Stimulated activated CD4-positive, alpha-beta T cell treated with anti-CD3 and anti-CD28 coated beads, TNF-alpha, amount 100 ng/mL, for 24 hours (primary cell): ENCODE measurements at places on chromosomes 12 and 14.

DNA sequence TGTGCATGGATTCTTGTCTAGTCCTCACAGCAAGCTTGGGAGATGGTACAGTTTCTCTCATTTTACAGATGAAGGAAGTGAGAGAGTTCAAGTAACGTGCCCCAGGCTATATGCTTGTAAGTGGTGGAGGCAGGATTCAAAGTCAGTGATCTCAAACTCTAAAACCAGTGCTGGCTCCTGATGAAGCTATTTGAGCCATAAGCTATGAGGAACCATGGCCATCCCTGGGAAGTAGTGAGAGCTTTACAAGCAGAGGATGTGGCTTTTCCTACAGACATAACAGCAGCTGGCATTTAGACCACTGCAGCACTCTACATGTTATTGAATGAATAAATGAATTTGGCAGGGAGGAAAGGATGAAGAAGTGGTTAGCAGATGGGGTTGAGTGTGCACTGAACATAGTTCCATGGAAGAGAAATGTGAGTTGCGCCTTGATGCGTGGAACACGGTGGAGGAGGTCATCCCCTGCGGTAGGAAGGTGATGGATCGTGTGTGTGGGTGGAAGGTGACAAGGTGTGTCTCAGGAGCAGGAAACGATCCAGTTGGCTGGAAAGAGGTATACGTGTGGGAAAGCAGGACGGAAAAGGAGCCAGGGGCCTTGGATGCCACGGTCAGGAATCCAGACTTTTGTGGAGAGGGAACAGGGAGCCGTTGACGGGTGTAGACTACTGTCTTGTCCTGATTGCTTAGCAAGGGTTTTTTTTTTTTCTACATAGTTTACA is 65.2 kb downstream of the RFX4 start:
- DNase-seq: no peak

DNA sequence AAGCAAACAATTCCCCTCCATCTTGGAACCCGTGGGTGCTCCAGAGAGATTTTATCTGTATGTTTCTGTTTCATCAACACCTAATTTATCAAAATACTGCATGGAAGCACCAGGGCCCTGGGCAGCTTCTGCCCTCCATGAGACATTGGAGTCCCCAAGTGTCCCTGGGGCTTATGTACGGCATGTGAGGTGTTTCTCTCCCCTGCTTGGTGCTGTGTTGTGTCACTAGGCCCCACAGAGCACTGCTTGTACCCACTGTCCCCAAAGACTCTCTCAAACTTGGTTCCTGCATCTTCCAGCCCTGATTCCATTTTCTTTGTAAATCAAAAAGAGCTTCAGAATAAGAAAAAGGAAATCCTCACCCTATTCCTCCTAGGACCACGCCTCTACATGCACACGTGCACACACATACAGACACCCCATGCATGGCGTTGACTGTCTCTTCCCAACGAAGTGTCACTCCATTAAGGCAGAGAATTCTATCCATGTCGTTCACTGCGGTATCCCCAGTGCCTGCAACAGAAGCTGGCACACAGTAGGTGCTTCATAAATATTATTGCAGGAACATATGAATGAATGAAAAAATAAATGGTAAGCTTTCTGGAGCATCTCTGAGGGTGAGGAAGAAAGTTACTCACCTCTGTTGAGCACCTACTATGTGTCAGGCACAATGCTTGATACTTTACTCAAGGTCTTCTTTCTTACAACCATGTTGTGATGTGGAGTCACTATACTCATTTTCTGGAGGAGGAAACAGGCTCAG is 191.6 kb downstream of the DICER1 start:
- no peak for DNase-seq

GRCh38 chr14:105901226-105901625 is 374.8 kb downstream of the TMEM121 start:
- DNase-seq: no peak

GRCh38 chr12:53208877-53209463 is 1.9 kb upstream of the ITGB7 start:
- DNase-seq: no peak

GRCh38 chr14:75190023-75190422 is 13.6 kb upstream of the TMED10 start:
- no peak for DNase-seq

DNA sequence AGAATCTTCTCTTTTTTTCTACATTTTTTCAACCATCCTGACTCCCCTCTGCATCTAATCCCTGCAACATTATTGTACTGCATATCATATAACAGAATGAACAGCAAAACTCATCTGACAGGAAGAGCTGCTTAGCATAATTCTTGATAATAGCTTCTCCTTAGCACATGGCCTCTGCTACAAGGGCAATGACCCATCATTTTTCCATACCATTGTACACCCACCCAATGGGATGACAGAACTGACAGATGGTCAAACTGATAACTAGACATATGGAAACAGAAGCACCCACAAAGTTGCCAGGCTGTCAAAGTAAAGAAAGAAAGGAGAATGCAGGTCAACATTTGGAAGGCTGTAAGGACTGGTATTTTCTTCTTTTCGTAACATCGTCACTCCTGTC is 390.4 kb upstream of the USP15 start:
- no peak for DNase-seq

DNA sequence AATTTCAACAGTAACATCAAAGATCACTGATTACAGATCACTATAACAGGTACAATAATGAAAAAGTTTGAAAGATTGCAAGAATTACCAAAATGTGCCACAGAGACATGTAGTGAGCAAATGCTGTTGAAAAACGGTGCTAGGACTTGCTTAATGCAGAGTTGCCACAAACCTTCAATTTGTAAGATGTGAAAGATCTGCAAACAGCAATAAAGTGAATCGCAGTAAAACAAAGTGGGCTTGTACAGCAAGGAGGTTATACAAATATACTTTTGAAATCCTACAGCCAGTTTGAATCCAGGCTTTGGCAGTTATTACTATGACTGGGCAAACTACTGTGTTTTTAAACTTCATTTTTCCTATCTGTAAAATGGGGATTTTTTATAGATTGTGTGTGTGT is 1.0 kb upstream of the PLEKHA5 start:
- DNase-seq: no peak
